ENCODE measurements at places on chromosomes 5 and 9.

DNA sequence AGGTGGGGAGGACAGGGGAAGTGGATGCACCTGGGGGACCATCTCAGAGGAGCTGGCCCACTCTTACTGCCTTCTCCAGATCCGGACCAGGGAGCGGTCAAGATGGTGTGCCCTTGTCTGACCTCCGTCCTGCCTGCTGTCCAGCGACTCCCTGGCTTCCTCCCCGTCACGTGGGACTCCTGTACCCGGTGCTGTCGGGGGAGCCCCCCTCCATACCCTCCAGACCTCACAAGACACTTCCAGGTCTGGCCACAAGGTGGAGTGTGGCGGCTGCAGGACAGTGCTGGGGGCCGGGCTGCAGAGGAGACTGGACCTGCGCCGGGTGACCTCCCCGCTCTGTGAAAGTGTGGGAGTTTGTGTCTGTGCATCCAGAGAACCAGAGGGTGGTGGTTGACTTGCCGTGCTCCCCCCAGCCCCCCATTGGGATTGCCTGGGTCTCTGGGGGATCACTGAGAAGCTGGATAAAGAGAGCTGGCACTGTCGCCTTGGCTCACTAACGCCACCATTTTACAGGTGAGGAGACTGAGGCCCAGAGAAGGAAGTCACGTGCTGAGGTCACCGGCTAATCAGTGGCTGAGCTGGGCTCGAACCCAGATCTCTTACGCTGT is 1.9 kb upstream of the CRB2 start:
- no peak for DNase-seq

DNA sequence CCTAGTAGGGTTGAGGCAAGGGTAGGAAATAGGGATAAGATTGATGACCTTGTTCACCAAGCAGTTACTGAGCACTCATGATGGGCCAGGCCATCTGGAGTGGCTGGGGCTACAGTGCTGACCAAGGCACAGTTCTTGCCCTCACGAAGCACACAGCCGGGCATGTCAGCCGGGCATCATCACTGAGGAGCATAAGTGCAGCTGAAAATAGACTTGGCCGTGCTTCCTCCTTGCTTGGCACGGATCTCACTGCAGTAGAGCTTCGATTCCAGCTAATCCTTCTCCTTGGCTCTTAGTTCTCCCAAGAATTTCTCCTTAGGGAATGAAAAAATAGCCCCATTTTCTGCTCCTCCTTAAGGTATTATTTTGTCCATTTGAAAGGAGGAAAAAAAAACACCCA is 116.6 kb downstream of the NMUR2 start:
- DNase-seq, result no peak

DNA sequence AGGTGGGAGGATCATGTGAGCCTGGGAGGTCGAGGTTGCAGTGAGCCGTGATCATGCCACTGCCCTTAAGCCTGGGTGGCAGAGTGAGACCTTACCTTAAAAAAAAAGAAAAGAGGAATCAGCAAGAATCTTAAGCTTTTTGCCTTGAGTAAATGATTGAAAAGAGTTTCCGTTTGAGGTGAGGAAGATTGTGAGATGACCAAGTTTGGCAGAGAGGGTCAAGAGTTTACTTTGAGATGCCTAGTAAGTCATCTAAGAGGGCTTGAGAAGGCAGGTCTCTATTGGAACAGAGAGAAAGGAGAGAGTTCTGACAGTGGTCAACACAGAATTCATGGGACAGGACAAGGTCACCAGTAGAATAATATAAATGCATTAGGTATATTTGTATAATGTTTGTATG is 572.1 kb downstream of the TLE4 start:
- DNase-seq, result no peak

GRCh38 chr9:113646946-113647914 is 183.7 kb downstream of the RGS3 start:
- no peak for DNase-seq

DNA sequence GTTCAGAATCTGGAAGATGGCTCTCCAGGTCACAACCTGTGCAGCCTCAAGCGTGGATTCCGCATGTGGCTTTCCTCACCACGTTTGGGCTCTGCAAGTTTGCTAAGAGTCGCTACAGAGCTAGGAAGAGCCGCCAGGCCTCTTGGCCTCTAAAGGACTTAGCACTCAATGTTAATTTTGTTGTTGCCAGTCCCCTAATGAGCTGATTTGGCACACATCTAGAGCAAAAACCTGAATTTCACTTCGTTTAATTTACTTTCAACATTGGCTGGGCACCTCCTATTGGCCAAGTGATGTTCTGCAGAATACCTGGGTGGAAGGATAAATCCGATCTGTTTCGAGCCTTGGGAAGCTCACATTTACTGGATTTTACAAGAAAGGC is 65.8 kb upstream of the UNC5A start:
- no peak for DNase-seq

DNA sequence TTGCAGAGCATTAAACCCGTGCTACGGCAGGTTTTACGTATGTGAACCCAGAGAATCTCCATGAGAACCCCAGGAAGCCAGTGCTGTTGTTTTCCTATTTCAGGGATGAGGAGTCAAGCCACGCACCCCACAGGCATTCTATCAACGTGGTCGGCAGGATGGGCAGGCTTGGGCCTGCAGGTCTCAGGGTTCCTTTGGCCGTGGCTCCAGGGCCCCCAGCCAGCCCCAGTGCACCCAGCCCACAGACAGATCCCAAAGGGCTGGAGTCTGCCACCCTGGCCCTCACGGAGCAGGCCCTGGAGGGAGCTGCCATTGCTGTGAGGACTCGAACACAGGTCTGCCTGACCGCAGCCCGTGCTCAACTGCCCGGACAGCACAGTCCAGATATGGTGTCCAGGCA is 77.1 kb upstream of the STXBP1 start:
- no peak for DNase-seq

DNA sequence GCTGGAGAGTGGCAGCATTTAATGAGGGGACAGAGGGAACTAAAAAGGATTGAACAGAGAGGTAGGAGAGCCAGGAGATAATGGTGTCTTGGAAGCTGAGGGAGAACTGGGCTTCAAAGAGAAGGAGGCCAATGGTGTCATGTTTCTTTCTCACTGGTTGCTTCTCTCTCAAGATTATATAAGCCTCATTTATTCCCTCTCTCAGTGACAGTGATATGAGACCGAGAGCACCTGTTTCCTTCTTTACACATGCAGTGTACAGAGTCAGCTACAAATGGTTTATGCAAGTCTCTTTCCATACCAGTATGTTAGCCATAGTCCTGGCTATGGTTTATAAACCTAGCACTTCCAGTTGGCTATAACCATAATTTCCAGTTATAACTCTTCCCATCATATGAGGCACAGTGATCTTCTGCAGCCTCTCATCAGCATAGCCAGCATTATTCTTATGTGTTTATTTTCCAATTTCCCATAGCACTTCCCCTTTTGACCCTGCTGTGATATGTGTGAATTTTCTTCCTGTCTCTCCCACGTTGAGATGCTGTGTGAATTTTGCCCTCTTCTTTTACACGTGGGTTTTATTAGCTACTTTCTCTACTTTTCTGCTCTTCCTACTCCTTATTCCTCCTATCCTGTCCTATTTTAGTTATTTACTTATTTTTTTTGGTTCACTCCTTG is 71.2 kb downstream of the UNC13B start:
- no peak for DNase-seq

DNA sequence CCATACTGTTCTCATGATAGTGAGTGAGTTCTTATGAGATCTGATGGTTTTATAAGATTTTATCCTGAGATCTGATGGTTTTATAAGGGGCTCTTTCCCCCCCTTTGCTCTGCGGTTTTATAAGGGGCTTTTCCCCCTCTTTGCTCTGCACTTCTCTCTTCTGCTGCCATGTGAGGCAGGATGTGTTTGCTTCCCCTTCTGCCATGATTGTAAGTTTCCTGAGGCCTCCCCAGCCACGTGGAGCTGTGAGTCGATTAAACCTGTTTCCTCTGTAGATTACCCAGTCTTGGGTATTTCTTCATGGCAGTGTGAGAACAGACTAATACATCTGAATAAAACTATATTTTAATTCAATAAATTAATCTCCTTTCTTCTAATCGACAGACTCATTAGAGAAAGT is 64.9 kb upstream of the ZSWIM6 start:
- DNase-seq, result no peak

- DNase-seq, result peak; percentile 41
Measured at GRCh38 chr9:134607971-134608370, 33.6 kb upstream of the COL5A1 start.

DNA sequence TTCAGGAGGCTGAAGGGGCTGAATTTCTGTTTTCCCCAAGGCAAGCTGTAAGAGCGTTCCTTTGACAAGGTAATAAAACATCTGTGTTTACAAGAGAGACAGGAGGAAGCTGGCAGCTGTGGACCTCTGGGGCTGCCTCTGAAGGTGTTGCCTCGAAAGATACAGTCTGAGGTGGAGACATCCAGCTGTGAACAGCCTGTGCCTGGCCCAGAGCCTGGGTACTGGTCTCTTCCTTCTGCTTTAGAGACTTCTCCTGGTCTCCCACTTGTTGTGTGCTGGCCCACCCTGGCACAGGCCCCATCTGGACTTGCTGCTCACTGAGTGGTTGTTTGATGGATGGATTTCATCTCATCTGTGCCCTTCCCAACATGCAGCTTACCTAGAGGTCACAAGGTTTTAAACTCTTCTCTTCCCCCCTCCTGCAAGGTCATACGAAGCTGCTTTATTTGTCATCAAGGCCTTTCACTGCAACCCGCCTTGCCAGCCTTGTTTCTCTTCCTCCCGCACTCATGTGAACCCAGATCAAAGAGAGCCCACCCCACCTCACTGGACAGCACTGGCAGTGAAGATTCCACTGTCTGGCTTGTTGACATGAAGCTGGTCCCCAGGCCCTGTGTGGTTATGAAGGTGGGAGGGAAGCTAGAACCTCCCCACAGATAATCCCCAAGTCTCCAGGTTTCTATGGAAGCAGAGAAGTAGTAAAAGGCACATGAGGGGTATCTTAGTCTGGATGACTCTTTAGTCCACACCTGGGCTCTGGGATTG is 35.0 kb upstream of the ALDH1B1 start:
- DNase-seq, result peak; percentile 36

DNA sequence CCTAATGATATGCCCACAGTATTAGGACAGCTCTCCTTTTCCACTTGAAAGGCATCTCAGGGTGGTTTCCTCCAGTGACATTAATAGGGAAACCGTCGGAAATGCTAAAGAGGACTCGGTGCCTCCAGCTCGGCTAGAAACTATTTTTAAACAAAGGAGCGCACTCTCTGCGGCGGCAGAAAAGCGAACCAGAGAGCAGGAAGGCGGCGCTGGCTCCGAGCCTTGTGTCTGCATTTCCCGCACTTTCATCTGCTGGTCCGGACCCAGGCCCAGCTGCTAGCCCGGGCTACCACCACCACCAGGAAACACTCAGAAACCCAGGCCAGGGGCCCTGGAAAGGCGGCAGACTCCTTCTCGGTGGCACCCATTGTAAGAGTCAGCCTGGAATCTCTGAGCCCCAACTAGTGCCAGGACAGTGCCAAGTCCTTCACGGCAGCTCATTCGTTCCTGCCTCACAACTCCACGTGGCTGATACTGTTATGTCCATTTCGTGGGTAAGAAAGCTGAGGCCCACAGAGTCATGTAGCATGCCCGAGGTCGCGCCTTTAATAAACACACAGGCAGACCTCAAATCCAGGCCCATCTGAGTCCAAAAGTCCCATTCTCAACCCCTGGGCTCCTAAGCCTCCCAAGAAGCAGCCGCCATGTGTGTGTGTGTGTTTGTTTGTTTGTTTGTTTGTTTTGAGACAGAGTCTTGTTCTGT is 73.9 kb downstream of the VAV2 start:
- no peak for DNase-seq

- DNase-seq, result peak; percentile 58
Measured at GRCh38 chr9:95481000-95481399, 35.8 kb downstream of the PTCH1 start.
